Right hindlimb (tissue), 1 donor: ENCODE measurements at places on chromosomes 6 and 20.

DNA sequence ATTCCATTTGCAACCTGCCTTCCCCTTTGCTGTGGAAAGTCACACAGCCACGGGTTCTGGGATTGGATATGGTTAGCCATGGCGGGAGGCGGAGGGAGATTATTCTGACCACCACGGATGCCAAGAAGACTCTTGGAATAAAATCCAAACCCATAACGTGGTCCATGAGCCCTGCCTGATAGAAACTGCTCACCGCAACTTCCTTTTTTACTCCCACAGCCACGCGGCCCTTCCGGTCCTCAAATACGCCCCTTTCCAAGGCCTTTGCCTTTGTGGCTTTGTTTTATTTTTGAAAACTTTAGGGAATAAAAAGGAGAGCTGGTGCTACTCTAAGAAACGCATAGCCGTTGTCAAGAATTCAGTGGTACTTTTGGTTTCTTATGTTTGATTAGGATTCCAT lies 602.5 kb upstream of the CDH4 start:
- DNase-seq: no peak

GRCh38 chr6:17491416-17492142 lies 98.2 kb downstream of the CAP2 start:
- DNase-seq: no peak

- no peak for DNase-seq
Measured at GRCh38 chr6:110541701-110542309, 65.4 kb upstream of the SLC22A16 start.

DNA sequence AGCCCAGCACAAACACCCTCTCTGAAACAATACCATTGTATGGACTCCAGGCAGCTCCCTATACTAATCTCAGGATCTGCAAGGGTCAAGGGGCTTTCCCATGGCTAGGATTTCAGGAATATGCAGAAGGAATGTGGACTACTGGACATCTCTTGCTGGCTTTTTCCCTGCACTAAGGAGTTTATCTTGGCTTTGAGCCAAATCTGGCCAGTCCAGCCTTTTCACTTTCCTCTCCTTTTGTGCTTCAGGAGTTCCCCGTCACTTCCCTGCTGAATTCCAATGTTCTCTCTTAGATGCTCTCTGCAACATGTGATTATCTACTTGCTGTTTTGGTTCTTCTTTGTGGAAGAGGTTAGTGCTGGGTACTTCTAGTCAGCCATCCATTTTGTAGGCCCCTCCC lies 568.2 kb downstream of the HDGFL1 start:
- DNase-seq: no peak

DNA sequence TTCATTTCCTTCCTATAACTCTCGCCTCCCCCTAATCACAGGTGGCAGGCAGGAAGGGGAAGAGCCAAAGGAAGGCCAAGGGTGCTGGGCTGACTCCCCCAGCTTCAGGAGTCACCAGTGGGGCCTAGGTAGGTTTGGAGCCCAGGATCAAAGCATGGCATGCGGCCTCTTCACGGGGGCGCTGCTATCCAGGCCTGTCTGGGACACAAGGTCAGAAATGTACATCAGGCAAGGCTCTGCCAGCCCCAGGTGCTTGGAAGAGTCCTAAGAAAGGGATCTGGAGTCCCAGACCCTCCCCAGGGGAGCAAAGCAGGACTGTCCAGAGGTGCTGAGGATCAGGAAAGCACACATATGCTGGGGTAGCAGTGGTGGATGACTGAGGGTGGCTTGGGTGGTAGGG lies 10.4 kb downstream of the PI16 start:
- no peak for DNase-seq

DNA sequence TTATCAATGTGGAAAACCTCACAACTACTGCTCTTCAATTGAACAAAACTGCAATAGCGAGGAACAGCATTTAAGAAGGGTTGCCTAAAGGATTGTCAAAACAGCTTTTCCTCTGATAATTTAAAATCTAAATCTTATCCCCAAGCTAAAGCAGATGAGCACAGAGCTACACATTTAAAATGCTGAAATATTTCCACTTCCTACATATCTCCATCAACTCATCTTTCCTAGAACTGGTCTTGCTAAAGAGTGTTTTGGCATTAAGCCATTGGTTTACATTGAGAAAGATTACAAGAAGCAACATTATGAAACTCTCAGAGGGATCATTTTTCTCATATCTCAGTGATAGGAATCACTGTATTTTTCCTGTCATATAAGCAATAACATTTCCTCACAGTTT lies 3.6 kb downstream of the OR10C1 start:
- no peak for DNase-seq

DNA sequence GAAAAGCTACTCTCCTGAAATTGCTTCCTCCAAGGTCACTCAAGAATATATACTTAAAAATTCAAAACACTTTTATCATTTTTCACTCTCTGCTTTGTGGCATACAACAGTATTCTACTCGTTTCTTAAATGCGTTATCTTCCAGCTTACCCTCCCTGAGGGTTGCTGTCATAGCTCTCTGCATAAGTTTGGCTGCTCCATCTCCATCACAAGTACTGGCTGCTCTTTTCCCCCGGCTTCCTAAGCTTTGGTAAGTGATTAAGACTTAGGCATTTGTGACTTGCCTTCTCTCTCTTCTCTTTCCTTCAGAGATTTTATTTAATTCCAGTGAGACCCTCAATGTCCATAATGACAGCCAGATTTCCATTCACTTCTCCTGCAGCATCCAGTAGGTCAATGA lies 128.3 kb downstream of the NKAIN2 start:
- no peak for DNase-seq

- DNase-seq: peak; percentile 92
Measured at GRCh38 chr6:6699741-6700367, 111.3 kb downstream of the LY86 start.

DNA sequence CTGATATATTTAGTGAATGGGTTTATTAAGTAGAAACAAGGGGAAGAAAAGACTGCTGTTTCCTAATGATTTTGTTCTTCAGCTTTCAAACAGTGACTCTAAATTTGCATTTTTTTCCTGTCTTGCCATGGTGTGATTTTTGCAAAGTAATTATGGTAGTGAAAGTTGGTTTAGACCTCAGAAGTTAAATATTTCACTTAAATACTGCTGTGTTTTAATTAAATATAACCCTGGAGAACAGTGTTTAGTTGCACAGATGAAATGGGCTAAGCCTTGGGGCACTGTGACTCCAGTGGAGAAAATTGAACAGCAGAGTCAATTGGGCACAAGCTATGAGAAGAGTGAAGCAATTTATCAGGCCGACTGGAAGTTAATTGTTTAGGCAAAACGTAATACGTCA lies 111.1 kb upstream of the MCHR2 start:
- no peak for DNase-seq

- no peak for DNase-seq
Measured at GRCh38 chr6:47405273-47405672, 72.3 kb upstream of the CD2AP start.
